WTC11 (cell line): ENCODE measurements at places on chromosomes 3 and 15.

DNA sequence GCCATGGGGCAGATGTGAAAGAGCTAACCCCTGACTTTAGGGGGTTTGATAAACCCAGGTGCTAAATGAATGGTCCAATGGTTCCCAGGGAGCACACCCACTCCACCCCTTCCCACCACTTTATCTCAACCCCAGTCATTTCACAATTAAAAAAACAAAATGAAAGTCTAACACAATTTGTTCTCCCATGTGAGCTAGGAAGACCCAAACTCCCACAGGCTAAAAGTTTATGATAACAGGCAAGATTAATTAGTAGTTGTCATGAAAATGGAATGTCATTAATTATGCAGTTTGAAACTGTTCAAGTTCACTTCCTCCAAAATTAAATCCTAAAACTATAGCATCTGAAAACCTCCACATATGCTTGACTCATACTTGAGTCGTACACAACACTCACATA lies 63.3 kb upstream of the TPM1 start:
- DNase-seq: no peak

GRCh38 chr3:45688194-45688881 lies 858 bp upstream of the SACM1L start:
- peak; percentile 57 for DNase-seq

GRCh38 chr15:71575474-71576045 lies 234.8 kb upstream of the NR2E3 start:
- no peak for DNase-seq

DNA sequence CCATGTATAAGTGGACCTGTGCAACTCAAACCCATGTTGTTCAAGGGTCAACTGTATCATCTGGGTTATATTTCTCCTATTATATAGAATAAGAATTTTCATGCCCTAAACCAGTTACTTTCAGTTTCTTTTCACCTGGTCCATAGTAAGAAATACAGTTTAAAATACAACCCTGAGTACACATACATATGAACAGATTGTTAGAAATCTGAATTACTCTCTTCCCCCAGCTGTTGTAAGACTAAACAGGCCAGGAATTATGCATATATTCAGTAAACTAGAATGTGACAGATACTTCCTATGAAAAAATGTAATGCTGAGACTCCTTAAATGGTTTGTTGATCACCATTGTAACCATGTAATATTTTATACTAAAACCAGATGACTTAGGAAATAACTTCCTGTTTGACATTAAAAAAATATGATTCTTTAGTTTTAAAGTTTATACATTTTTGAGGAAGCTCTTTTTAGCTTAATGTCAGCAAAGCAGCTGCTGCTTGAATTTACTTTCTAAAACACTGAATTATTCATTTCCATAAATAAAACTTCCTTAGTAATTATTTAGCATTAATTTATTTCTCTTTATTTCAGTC lies 52.5 kb upstream of the ZCWPW2 start:
- DNase-seq: no peak

GRCh38 chr15:64548235-64548634 lies 87.9 kb downstream of the ZNF609 start:
- no peak for DNase-seq

DNA sequence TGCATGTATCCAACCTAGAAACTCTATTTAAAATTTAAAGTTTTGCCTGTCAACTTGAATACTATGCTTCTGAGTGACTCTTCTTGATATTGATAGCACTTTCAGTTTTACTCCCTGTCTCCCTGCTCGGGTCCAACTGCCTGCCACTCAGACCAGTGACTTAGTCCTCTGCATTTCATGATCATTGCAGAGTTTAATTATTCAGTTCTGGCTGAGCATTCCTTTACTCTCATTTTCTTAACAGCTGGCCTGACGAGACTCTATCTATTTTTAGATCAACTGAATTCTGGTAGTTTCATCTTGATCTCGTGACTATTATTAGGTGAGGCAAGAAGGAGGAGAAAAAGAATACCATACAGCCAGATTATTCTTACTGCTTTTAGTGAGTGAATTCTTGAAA lies 617.4 kb downstream of the SI start:
- DNase-seq: no peak

- DNase-seq: no peak
Observed at GRCh38 chr3:194046995-194047645, 88.8 kb upstream of the HES1 start.

DNA sequence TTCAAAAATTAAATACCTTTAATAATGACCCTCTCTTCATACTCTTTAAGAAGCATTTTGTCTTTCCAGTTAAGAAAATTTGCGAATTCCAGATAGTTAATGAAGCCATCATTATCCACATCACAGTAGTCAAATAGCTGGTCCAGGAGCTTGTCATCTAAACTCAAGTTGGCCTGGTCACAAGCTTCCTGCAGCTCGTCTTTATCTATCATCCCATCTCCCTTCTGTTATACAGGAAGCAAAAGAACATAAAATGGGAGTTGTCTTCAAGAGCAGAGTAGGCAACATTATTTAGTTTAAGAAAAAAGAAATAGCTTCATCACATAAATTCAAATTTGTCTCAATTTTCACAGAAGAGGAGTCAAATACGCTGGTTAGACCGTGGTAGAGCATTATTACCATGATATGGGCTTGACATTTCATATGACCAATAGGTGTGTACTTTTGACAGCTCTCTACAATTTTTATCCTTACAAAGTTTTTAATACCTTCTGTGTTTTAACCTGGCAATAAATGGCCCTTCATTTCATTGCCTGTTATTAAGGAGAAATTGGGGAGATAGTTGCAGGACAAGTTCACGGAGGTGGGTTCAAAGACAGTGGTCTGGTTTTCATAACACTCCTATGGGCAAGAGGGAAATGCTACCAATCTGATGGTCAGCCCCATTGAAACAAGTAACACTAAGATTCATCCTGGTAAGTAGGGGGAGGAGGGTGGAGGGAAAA lies 45.4 kb downstream of the EFHB start:
- DNase-seq: no peak

DNA sequence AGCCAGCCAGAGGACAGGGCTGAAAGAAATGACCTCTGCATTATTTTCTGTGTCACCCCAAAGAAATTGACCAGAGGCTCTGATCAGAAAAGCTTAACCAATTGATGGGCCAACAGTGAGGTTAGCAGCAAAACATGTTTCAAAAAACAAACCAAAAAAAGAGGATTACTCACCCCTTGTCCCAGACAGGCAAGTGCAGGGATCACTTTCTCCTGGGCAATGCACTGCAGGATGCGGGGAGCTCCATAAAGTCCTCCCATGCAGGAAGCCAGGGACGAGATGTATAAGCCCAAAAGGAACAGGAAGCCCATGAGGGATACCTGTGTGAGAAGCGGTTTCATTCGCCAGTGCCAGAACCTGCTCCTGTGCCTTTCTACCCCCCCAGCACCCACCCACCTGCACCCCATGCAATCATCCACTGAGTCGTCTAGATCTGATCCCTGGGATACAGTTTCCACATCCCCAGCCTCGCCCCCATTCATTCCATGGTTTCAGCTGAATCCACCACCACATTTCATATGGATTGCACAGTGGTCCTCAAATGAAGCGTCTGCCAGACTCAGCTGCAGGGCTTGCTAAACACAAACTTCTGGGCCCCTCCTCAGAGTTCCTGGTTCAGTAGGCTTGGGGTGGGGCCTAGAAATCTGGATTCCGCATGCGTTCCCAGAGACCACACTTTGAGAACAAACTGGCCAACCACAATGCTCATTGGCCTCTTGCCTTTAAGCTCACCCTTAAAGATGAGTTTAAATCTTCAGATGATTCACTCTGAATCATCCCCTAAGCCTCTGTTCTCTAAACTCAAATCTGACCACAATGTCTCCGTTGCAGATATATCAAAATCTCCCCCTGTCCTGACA lies 54.4 kb upstream of the HEG1 start:
- no peak for DNase-seq

DNA sequence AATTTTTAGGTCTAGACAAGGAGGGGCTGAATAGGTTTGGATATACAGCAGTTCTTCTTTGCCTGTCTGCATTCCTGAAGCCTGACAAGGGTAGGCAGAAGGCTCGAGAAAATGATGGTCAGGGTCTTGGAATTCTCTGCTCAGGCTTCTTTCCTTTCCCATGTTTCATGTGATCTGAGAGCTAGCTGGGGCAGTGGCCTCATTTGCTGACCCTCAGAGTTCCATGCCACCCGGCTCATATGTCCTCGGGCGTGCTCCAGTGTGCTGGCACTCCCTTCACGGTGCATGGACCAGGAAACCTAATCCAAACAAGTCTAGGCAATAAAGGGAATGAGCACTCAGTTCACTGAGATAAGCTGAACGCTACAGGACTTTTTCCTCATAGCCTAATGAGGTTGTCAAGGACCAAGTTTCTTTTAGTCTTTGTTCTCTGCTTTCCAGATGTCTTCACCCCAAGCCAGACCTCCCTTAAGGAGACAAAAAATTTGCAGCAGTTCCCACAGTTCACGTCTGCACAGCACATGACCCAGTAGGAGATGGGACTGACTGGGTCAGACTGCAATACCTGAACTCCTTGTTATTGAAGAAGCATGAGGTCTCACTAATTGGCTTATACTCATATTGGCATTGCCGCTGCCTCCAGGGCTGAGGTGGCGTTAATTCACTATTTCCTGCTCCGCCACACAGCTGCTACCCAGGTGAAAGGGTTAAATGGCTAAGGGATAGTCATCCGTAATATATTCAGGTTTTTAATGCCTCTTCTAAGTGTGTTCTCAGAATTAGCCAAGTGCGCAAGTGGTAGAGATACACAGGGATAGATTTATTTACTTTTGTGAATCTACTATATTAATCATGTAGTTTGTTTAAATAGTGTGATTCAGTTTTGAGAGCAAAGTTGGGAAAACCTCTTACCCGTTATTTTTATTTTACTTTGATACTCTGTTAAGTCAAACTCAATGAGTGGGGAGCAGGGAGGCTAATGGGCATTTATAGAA lies 15.3 kb upstream of the RTP4 start:
- DNase-seq: no peak

GRCh38 chr3:100580147-100580546 lies 29.3 kb upstream of the ADGRG7 start:
- DNase-seq: no peak

- no peak for DNase-seq
Observed at GRCh38 chr3:123733805-123734526, 149.1 kb upstream of the HACD2 start.

- DNase-seq: no peak
Observed at GRCh38 chr3:131349946-131350347, 31.6 kb upstream of the NUDT16 start.

DNA sequence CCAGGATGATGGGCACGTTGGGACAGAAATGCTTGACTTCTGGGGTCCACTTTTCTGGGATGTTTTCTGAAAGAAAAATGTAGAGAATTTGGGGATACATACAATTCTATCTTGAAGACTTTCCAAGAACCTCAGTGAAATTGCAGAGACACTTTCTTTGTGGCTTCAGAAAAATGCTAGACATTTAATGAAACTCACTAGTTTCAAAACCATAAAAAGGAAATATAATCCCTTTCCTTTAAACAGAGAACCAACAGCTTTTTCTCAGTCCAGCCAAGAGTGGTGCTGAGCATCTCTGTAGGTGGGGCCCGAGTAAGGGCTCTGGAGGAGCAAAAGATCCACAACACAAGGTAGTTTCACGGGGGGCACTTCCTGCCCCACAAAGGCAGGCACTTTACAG lies 4.4 kb upstream of the GPX1 start:
- no peak for DNase-seq

- DNase-seq: no peak
Observed at GRCh38 chr3:15055019-15055557, 10.0 kb downstream of the MRPS25 start.

DNA sequence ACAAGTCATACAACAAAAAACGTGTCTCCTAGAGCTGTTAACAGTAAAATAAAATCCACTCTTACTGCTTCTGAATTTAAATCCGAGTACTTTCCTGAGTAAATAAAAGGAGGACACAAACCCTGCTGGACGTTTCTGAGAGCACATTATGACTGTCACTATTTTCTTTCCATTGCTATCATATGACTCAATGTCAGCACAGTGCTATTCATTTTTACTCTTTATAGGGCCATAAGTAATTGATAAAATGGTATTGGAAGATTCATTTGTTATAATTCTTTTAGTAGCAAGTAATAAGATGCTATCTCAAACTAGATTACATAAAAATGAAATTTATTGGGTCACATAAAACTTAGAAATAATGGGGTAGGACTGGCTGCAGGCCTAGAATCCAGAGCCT lies 68.6 kb downstream of the ALCAM start:
- DNase-seq: no peak

DNA sequence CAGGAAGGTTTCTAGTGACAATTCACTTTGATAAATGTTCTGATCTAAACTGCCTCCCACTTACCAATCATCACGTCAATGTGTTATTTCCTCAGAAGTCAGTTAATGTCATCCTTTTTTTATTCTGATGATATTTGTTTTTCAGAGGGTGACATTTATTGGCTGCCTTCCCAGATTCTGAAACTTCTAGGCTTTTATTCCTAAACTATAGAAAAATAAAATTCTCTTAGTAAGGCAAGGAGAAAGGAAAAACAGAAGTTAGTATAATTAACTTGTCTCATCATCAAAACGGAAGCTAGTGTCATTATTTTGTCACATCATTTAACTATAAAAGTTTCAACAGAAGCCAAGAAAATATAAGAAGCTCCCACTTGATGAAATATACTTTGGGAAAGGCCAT lies 100.0 kb upstream of the C3orf80 start:
- no peak for DNase-seq

DNA sequence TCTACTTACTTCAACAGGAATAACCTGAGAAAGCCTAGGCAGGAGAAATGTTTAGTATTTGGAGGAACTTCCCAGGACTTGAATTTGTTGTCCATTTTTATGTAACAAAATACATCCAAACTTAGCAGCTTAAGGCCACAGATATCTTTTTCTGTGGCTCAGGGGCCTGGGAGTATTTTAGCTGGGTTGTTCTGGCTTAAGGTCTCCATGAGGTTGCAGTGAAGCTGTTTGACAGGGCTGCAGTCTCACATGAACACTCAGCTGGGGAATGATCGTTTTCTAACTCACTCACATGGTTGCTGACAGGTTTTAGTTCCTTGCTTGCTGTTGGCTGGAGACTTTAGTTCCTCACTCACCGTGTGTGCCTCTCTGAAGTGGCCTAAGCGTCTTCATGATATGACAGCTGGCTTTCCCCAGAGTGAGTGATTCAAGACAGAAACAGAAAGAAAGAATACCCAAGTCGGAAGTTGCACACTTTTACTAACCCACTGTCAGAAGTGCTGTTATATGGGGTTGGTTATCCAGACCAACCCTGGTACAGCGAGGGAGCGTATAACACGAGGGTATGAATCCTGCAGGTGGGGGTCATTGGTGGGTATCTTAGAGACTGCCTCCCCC lies 229.7 kb upstream of the TBL1XR1 start:
- no peak for DNase-seq

- no peak for DNase-seq
Observed at GRCh38 chr3:124346487-124346886, 354.6 kb upstream of the ROPN1 start.
